ENCODE measurements at places on chromosomes 4 and X.

GRCh38 chr4:77921701-77922100, 59.1 kb downstream of the MRPL1 start:
- no peak for ATAC-seq

DNA sequence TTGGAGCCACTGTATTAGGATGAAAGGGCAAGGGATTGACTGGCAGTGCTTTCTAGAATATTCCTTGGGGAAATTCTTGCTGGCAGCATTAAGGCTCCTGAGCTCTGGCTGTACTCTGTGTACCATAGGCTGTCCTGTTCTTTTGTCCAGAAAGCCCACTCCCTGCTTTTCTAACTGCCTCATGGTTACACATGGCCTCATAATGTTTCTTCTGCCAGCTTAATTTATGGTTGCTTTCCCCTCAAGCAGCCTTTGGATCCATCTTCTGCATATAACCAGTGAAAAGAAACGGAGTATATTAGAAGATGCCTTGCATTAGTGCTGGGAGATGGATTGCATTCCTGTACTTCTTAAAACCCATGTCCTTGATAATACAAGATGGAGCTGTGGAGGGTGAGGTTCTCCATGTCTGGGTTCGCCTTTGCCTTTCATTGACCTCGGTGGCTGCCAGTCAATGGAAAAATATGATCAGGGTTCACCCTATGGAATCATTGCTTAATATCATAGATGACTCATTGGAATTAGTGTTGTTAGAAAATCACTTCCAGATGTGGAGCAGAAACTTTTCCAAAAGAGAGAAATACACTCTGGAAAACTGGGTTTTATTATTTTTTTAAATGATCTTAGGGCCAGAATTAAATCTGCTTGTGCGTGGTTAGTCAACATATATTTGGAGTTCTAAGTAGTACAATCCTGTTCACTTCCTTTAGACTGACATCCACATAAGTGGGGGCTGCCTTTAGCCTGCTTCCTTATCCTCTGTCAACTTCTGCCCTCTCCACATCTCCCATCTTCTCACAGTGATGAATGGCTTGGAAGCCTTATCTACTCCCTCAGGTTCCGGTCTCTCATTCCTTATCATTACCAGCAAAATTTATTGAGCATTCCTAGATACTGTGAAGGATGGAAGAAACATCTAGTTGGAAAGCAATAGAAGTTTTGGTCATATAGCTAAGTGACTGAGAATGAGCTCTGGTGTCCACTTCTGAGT, 24.9 kb downstream of the DOCK11 start:
- ATAC-seq, result no peak

- peak; percentile 72 for ATAC-seq
Observed at GRCh38 chrX:107672955-107673378, 44.7 kb downstream of the PRPS1 start.

DNA sequence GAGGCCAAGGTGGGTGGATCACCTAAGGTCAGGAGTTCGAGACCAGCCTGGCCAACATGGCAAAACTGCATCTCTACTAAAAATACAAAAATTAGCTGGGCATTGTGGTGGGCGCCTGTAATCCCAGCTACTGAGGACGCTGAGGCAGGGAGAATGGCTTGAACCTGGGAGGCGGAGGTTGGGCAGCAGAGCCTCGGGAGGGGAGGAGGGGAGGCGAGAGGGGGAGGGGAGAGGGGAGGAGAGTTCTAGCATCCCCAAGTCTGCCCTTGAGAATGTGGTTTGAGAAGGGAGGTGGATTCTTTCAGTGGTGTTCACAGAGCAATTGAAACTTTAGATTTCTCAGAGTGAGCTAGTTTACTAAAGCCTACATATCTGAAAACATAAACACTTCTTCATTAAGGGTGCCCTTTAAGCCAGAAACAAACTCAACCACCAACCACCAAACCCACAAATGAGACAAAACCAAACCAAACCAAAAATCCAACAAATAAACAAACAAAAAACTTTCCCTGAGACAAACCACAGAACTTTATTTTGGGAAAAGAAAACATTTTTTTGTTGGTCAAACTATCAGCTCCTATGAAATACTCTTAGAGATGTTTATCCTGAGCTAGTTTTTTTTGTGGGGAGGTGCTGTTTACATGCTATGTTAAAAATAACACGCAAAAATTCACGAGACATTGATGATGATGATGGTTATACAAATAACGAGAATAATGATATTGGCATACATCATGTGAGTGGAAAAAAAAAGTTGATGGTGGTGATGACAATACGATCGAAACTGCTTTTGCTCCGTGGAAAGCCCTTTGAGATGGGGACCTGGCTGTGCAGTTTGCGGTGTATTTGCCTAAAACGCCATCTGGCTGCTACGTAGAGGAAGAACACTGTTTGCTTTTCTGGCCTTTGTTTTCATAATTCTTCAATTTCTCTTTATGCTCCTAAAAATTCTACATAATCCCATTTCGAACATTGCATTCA, 98.2 kb upstream of the PRKX start:
- ATAC-seq, result no peak

DNA sequence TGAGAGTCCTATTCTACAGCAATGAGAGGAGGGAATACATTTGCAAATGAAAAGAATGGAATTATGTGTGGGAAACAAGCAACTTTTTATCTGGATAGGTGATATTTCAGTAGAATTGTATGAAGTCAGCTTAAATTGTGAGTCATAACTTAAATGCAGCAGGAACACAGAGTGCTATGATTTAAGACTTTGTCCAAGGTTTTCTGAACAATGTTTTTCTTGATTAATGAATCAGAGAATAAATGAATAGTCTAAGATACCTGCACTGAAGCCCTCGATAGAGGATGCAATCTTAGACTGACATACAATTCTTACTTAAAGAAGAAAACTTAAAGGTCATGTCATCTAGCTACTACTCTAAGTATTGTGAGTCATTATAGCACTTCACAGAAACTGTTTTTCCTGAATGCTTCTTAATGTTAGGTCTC, 8.0 kb downstream of the ARHGEF38 start:
- ATAC-seq, result no peak

- ATAC-seq, result peak; percentile 41
Observed at GRCh38 chr4:161581262-161582230, 582.3 kb downstream of the FSTL5 start.

DNA sequence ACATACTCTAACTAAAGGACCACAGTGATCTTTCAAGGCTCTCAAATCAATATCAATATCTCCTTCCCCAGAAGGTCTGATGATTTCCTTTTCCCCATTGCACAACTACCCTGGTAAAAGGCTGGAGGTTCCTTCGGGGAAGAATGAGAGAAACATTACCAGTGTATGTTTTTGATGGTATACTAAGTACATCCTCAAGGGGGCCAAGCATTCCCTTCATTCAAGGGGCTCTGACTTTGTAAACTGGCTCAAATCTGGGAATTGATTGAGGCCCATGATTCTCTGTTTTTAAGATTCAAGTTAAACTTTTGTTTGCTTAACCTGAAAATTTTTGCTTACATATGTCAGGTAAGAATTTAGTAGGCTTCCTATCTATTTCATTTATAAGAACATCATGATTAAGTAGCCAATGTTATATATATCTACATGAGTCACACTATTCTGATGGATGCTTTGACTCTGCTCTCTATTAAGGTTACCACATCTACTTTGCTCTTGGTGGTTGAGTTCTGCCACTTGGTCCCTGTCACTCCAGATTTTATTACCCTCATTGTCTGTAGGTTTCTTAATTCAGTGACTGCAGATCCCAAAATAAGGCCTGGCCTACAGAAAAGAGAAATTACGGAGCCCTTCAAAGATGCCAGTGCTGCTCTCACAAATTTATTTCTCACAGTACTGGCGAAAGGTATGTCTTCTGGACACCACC, 16.4 kb upstream of the GUCY1B1 start:
- ATAC-seq, result no peak

DNA sequence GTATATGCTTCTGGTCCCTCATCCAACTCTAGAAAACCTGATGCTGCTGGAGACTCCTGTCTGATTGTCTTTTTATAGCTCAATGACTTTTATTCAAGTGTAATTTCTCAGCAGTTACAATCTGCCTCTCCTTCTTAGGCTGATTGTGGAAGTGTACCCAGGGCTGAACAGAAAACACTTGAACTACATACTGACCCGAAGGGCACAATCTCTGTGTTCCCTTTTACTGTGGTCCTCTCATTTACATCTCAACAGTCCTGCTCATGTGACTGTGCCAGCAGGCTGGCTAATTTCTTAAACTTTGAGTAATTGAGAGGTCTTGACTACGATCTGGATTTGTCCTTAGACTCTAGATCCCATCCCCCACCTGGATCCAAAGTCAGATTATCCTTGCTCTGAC, 863.4 kb downstream of the PDHA2 start:
- ATAC-seq, result no peak

- ATAC-seq, result peak; percentile 48
Observed at GRCh38 chr4:116275006-116275405, 810.4 kb downstream of the TRAM1L1 start.

DNA sequence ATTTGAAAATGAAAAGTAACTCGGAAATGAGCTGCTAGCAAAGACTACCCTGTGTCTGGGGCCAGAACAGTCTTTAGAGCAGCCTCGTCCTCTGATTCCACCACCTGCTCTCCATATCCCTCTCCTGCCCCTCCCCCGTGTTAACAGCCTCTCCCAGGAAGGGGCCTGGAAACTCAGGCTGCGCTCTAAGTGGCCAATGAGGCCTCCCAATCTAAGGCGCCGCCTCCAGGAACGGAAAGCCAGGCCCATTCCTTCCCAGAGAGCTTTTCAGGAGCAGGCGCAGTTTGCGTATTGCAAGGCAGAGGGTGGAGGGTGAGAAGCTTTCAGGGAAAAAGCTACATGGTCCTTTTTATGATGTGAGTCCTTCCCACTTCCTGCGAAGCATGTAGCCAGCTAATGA, 31.2 kb downstream of the RS1 start:
- no peak for ATAC-seq

GRCh38 chr4:137529432-137529831, 2.9 kb downstream of the PCDH18 start:
- no peak for ATAC-seq

GRCh38 chrX:25277574-25277973, 261.8 kb upstream of the ARX start:
- no peak for ATAC-seq

- no peak for ATAC-seq
Observed at GRCh38 chr4:15459706-15460105, 10.0 kb upstream of the CC2D2A start.

DNA sequence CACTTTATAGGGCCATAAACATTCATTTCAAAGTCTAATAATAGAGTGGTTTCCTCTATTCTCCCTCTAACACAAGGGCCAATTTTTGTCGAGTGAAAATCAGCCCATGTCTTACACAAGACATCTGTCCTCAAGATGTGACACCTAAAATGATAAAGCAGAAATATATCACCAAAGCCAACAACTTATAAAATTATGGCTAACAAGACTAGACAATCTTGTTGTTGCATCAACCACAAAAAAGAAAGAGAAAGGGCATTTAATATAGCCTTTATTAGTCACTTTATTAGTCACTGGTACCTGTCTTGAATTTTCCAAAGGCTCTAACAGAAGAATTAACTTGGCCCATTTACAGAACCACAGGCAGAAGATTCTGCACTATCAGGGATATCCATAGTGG, 161.6 kb downstream of the SMIM20 start:
- peak; percentile 1 for ATAC-seq

GRCh38 chr4:60522265-60522664, 677.9 kb upstream of the ADGRL3 start:
- ATAC-seq, result no peak

GRCh38 chrX:78493180-78493579, 165.8 kb upstream of the CYSLTR1 start:
- ATAC-seq, result no peak

- no peak for ATAC-seq
Observed at GRCh38 chr4:42482516-42483327, 85.4 kb downstream of the SHISA3 start.

GRCh38 chr4:8343262-8343966, 73.9 kb downstream of the HTRA3 start:
- no peak for ATAC-seq

- ATAC-seq, result no peak
Observed at GRCh38 chr4:68499021-68499420, 51.8 kb downstream of the TMPRSS11E start.

GRCh38 chr4:147368948-147369347, 111.9 kb upstream of the EDNRA start:
- ATAC-seq, result no peak

GRCh38 chrX:111386615-111387233, 25.3 kb downstream of the DCX start:
- ATAC-seq, result no peak

DNA sequence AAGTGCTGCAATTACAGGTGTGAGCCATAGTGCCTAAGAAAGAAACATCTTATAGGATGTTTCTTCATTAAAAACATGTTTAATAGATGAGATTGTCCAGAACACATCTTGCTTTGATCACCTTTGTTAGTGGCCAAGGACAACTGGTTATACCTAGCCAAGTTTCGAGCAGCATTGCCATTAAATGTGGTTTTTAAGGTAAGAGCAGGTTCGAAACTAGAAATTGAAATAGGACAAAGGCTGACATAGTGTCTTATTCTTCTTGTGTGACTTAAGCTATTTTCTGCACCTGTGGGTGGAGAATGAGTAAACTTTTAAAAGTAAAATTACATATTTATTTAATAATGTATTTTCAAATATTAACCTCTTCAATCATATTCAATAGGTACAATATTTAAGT, 59.0 kb downstream of the RBPJ start:
- no peak for ATAC-seq

- peak; percentile 6 for ATAC-seq
Observed at GRCh38 chr4:576245-576821, at the start of gene TMEM271. TSS of gene TMEM271 (minus strand) at chr4:576295. CDS start at chr4:576062, 233 bp downstream.

DNA sequence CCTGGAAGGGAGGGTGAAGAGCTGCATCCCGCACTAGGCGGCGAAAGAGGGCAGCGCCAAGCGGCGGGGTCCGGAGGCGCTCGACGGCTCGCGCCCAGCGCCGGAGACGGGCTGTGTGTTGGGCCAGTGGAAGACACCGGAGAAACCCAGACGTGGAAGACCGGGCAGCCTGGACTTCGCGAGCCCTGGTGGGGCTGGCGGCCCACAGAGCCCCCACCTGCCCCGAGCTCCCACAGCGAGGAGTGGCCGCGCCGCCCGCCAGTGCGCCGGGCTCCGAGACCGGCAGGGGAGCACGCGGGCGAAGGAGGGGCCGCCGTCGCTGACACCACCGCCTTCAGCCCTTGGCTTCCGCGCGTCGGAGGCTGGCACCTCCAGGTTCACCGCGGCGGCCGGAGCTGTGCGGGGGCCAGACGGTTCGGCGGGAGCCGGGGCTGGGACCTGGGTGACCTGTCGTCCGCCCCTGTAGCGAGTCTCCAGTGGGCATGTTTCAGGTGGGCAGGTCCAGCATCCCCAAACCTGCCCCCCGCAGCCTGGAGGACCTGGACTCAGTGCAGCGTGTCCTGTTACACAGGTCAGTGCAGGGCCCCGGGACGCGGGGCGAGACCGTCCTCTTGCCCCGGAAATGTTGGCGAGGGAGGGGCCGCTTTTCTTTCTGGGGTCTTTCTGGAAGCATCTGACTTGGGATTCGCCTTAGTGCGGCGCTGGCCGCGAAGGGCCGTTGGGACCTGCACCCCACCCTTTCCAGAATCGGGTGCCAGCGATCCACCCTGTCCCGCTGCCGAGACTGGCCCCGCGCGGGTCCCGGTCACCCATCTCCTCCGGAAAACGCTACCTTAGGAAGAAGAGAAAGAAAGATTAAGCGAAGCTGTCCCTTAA, 9.6 kb upstream of the INTU start:
- ATAC-seq, result peak; percentile 39

GRCh38 chrX:134712272-134712671, 54.0 kb upstream of the PLAC1 start:
- no peak for ATAC-seq

Measured in stimulated activated memory B cell treated with anti-CD40 and anti-IgM and Interleukin-4, amounts not matched to agents 10 μg/mL and 1 μg/mL and 100 μg/mL, for 72 hours (primary cell).